ENCODE measurements at places on chromosomes 5 and 9. TPM values are rescaled to one million over a fixed set of nuclear protein-coding genes. Genes with fewer than 3 reads are reported as not detected.

DNA sequence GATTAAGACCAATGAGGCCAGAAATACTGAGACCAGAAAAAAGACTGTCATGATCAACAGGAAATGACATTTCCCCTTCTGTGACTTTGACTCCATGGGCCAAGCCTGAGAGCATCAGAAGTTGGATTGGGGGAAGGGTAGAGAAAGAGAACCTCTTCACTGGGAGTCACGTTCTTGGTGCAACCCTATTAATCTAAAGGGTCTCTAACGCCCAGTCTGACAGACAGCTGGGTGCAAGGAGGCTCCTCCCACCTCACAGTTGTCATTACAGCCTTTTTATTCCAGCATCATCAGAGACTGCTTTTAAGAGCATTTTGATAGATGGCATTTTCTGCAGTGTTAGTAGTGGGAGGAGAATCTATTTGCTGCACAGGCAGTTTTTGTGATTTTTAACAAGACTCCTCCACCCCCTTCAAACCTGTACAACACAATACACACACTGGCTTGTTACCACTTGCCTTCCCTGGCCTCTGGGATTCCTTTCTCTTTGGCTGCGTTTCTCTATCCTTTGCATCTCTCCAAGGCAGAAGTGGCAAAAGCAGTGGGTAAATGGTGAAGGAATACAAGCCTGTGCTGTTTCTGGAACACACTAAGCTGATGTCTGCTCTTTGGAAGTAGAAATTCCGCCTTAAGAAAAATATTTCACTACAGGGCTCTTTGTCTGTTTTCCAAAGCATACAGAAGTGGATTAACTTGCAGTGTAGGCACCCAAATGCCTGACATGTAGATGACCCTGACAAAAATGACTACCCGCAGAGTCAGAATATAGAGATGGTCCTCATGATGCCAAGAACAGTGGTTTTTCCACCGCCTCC lies 310.4 kb upstream of the ZNF608 start:
- H3K27ac ChIP-seq, result no peak overlapping the region
- H3K4me3 ChIP-seq, result no peak overlapping the region
- no peaks in the 10 kb centered on the region for H3K36me3 ChIP-seq
- peaks cover 20% of the 10 kb centered on the region for H3K4me1 ChIP-seq

DNA sequence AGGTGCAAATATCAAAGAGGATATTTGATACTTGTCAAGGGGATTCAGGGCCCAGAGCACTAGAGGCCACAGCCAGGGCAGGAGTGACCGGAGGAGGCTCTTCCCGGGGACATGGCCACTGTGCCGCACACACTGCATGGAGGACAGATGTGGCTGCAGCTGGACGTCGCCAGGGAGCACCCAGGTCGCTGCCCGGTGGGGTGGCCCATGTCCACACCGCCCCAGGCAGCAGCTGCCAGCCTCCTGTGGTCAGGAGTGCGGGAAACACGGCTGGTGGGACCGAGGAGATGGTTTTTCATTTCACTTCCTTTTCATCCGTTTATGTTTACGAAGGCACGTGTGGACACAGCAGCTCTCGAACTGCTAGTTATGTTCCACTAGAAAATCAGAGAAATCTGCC lies 15.1 kb downstream of the SEC16A start:
- H3K4me1 ChIP-seq, result no peaks in the 10 kb centered on the region
- H3K27me3 ChIP-seq, result no peaks in the 10 kb centered on the region
- no peak overlapping the region for H3K4me3 ChIP-seq
- no peak overlapping the region for H3K27ac ChIP-seq
- DNase-seq, result no peak

DNA sequence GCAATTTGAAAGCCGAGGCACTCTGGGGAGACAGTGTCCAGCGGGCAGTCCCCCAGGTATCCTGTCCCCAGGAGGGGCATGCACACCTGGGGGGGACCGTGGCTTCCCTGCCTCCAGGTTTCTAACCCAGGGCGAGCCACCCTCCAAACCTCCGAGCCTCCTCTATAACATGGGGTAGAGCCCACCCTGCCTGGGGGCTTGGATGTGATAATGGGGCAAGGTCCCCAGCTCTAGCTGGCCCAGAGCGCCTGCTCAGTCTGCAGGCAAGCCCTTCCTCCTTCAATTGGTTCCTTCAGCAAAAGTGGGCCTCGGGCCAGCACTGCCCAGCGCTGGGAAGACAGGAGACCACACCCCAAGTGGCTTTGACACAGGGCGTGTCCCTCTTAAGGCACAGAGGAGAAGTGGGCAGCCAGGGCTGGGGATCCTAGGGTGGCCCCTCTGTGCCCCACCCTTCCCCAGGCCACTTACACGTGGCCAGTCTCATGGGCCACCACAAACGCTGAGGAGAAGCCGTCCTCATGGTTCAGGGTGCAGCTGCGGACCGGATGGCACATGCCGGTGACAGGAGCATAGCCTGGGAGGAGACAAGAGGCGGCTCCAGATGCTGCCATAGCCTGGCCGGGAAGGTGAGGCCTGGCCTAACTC lies 94.3 kb downstream of the ZNF354C start:
- H3K27ac ChIP-seq, result no peak overlapping the region
- H3K4me1 ChIP-seq, result no peaks in the 10 kb centered on the region
- no peak overlapping the region for H3K4me3 ChIP-seq
- no peaks in the 10 kb centered on the region for H3K27me3 ChIP-seq

DNA sequence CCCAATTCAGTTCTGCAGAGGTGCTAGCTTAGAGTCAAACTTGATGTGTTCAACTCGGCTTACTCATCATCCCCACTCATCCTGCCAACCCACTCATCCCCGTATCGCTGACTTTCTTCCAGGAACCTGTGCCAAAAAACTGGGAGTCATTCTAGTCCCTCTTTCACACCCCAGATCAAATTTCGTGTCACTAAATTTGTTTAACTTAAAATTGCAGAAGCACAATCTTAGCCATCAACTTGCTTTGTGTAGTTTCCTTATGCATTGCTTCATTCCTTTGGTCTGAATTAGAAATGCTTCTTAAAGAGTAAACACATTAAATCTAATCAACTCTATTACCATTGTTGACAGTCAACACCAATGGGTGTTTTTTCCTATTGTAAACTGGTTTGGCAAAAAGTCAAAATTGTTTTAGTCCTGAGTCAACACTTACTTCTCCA lies 162.4 kb downstream of the TTC39B start:
- no peak overlapping the region for H3K27ac ChIP-seq
- no peak overlapping the region for H3K4me3 ChIP-seq
- H3K36me3 ChIP-seq, result no peaks in the 10 kb centered on the region

Gene SLC1A3
- polyA plus RNA-seq, result 22.2 TPM

Gene HTR4
- polyA plus RNA-seq, result 0.09 TPM

DNA sequence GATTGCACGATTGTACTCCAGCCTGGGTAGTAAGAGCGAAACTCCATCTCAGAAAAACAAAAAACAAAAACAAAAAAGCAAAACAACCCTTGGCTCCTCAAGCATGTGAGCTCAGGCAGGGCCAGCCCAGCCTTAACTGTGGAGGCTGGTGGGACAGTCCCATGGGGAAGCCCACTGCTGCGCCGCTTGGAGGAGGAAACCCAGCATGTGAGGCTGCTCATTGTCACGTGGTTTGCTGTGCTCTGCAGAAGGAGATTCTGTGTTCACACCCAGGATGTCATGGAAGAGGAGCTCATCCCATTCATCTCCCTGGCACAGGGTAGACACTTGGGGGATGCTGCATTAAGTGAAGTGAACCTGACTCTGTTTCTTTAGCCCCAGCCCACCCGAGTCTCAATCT lies 4.0 kb downstream of the ZBED3 start:
- no peaks in the 10 kb centered on the region for H3K27me3 ChIP-seq
- DNase-seq, result no peak
- H3K4me1 ChIP-seq, result peaks cover 4% of the 10 kb centered on the region
- no peak overlapping the region for H3K27ac ChIP-seq

Gene ZNF608
- 0.87 TPM for polyA plus RNA-seq

Gene TMEM232
- 1.1 TPM for polyA plus RNA-seq

- no peaks in the 10 kb centered on the region for H3K36me3 ChIP-seq
- no peak overlapping the region for H3K4me3 ChIP-seq
- no peak for DNase-seq
- no peaks in the 10 kb centered on the region for H3K27me3 ChIP-seq
- no peak overlapping the region for H3K27ac ChIP-seq
These were observed 144.0 kb upstream of the PLPPR1 start for GRCh38 chr9:100884518-100884917.

- H3K4me3 ChIP-seq, result no peak overlapping the region
- H3K27ac ChIP-seq, result no peak overlapping the region
- H3K4me1 ChIP-seq, result peaks cover 25% of the 10 kb centered on the region
These were observed 129.5 kb downstream of the RNF180 start for GRCh38 chr5:64295101-64295500.

DNA sequence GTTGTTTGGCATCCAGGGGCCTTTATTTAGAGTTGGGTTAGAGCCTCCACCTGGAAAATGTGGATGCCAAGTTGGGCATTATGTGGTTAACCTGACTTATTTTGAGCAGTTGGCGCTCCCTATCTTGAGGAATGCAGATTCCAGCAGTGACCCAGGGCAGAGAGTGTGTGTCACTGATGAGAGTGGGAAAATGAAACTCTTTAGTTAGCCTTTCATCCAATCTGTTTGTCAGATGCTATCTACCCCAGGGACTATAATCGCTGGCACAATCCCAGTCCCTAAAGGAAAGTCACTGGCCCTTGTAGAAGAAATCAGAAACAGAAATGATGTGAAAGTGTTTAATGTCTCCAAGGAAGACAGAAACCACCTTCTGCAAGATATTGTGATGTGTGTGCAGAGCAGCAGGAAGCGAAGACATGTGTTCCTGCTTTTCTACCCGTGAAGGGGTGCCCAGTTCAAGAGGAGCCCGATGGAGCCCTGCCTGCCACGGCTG lies 10.2 kb upstream of the STING1 start:
- no peak for DNase-seq
- H3K27ac ChIP-seq, result no peak overlapping the region
- no peaks in the 10 kb centered on the region for H3K27me3 ChIP-seq
- H3K4me3 ChIP-seq, result no peak overlapping the region
- H3K4me1 ChIP-seq, result peaks cover 4% of the 10 kb centered on the region

Gene GFPT2
- polyA plus RNA-seq, result not detected

- no peak overlapping the region for H3K4me3 ChIP-seq
- H3K36me3 ChIP-seq, result no peaks in the 10 kb centered on the region
- no peak for DNase-seq
These were observed 116.5 kb downstream of the ANKRD55 start for GRCh38 chr5:56116599-56117141.

- H3K36me3 ChIP-seq, result no peaks in the 10 kb centered on the region
- no peak overlapping the region for H3K27ac ChIP-seq
- no peak overlapping the region for H3K4me3 ChIP-seq
- no peaks in the 10 kb centered on the region for H3K4me1 ChIP-seq
- no peaks in the 10 kb centered on the region for H3K27me3 ChIP-seq
- peak; percentile 9 for DNase-seq
These were observed 48.7 kb upstream of the C5orf58 start for GRCh38 chr5:170183816-170184687.
